Activated CD4-positive, alpha-beta T cell treated with anti-CD3 and anti-CD28 coated beads, Interleukin-10, Interleukin-2, amounts not matched to agents 100 ng/mL and 50 ng/mL, durations not matched to agents 16 hours and 8 hours (primary cell): ENCODE measurements at places on chromosomes 3 and 15.

DNA sequence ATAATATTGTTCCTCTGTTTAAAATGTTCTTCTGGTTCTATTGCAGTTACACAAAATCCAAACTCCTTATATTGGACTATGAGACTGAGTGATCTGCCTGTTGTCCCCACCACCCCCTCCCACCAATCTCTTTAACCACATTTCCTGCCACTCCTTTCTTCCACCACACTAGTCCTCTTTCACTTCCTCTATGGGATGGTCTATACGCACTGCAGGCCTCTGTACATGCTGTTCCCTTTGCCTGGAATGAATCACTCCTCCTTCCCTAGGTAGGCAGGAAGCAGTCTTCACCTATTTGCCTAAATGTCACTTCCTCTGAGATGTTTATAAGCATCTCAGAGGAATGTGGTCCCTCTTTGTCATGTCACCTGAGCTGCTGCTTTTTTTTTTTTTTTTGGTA is 4.0 kb downstream of the MAP2K1 start:
- DNase-seq = peak; percentile 77

- DNase-seq = no peak
Observed at GRCh38 chr15:81633889-81634288, 259.9 kb upstream of the TMC3 start.

- peak; percentile 11 for DNase-seq
Observed at GRCh38 chr3:37862219-37862902, 681 bp downstream of the CTDSPL start.

GRCh38 chr3:65483480-65483879 is 555.2 kb downstream of the MAGI1 start:
- DNase-seq = no peak

DNA sequence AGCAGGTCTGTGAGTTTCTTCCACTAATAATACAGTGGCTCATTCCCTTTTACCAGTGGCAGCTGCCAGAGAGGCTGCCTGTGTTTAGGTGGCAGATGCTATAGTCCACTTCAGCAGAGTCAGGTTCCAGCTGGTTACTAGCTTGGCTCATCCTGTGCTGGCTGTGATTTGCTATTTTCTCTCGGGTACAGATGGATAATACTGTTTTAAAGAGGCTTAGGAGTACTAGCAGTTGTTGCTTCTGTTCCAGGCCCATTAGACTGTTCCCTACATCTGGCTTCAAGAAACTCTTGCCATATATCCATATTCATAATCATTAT is 41.0 kb downstream of the ZNF609 start:
- DNase-seq = no peak

DNA sequence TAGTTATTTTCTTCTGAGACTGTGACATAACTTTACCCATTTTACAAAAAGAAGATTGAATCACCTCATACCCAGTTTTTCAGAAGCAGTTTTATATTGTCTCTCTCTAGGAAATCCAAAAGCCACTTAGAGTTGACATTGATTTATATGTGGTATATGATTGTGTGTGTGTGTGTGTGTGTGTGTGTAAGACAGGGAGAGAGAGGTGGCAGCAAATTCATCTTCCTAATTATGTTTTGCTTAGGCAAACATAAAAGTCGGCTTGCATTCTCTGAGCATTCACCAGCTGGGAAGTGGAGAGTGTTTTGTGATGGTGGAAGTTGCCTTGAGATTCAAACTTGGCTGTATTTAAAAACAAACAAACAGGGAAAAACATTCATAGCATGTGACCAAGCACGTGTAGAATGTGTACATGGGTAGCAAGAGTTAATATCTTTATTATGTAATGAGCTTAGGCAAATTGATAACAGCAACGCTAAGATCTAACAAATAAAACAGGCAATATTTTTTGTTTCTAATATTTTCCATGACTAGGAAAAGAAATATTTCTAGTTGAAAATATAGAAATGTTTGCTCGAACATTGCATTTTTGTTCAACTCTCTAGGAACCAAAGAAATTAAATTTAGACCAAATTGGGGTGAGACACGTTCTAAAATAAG is 64.4 kb upstream of the IGF1R start:
- no peak for DNase-seq

- no peak for DNase-seq
Observed at GRCh38 chr3:23607184-23607847, 198.4 kb upstream of the UBE2E1 start.

DNA sequence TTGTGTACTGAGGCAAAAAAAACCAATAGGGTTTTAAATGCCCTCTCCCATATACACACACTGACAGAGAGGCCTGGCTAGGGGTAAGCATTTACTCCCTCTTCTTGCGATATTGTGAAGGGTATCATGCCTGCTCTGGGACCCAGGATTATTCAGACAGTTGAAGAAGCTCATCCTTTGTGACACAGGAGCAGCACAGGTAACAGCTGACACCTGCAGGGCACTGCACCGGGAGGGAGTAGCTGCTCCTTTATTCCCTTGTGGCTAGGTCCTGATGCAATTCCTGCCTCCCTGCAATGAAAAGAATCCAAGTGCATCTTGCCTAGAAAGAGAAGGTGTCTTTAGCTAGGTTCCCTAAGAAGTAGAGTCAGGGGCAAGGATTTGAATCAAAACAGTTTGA is 23.4 kb downstream of the POMGNT2 start:
- DNase-seq = no peak

DNA sequence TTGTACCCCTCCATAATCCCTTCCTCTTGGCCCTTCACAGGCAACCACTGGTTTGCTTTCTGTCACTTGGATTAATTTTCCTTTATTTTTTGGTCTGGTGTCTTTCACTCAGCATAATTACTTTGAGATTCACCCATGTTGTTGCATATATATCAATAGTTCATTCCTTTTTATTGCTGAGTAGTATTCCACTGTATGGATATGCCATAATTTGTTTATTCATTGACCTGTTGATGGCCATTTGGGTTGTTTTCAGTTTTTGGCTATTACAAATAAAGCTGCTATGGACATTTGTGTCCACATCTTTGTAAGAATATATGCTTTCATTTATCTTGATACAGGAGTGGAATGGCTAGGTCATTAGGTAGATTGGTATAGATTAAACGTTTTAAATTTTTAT is 5.9 kb upstream of the ZNF621 start:
- no peak for DNase-seq

DNA sequence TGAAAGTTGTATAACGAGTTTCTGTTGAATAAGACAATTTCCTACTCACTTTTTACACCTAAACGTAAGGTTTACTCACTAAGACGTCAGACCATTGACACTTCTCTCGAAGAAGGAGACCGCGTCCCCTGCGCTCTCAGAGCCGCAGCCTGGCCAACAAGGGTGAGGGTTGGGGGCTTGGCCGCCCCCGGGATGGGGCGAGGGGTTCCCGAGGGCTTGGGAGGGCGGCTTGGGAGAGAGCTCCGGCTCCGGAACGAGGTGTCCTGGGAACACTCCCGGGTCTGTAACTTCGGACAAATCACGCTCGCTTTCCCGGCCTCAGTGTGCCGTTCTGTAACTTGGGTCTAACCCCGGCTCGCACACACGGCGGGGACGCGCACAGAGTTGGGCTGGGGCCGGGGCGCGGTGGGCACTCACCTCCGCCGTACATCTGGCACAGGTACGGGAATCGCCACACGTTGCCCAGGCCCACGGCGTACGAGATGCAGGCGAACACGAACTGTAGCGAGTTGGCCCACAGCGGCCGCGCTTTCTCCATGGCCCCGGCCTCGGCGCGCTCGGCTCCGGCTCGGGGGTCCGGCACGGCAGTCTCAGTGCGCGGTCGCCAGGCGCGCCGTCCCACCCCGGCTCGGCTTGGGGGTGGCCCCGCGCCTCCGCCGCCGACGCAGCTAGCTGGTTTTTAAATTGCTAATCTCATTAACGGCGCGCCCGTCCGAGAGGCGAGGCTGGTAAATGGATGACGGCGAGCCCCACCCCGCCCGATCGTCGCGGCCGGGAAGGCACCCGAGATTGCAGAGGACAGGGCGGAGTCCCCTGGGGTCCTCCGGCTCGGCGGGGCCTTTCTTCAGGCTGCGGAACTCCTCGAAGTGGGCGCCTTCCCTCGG is at the start of gene SLC6A20:
Gene SLC6A20, minus strand, starts transcription at position 655 of the 884 bp plus-strand sequence. Its CDS starts 117 bp downstream, at position 538.
- DNase-seq = no peak

GRCh38 chr3:172210355-172210754 is 171.0 kb downstream of the FNDC3B start:
- no peak for DNase-seq

DNA sequence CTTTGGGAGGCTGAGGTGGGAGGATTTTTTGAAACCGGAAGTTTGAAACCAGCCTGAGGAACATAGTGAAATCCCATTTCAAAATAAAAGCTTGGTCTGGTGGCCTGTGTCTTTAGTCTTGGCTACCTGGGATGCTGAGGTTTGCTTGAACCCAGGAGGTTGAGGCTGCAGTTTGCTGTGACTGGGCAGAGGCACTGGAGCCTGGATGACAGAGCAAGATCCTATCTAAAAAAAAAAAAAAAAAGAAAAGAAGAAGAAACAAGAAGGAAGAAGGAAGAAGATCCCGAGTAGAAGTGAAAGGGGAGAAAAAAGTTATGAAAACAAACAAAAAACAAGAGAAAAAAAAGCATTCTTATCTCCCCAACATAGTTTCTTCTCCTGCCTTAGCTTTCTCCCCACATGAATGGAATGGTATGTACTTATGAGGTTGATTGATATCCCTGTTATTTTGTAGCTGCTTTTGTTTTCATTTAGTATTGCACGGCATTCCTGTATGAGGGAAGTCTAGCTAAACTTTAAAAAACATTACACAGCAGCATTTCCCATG is 42.4 kb downstream of the TMEM40 start:
- no peak for DNase-seq
